ENCODE measurements at places on chromosomes 2 and 18.

- no peaks in the 10 kb centered on the region for H3K36me3 ChIP-seq
- H3K4me3 ChIP-seq: no peak overlapping the region
- H3K4me1 ChIP-seq: peaks cover 11% of the 10 kb centered on the region
- no peak for DNase-seq
These were observed 75.3 kb upstream of the MGAT4A start for GRCh38 chr2:98806236-98806697.

DNA sequence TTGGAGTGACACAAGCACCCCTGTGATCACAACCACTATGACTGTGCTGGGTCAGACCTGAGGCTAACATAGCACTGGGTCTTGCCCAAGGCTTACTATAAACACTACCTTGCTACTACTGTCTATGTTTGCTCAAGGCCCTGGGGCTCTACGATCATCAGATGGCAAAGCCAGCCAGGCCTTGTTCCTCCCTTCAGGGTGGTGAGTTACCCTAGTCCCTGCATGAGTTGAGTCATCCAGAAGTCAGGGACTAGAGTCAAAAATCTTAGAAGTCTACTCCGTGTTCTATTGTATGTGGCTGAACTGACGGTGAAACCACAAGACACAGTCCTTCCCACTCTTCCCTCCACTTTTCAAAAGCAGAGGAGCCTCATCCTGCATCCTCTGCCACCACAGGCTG is 551.2 kb upstream of the FSIP2 start:
- H3K4me1 ChIP-seq: no peaks in the 10 kb centered on the region
- no peaks in the 10 kb centered on the region for H3K27me3 ChIP-seq
- H3K27ac ChIP-seq: no peak overlapping the region

GRCh38 chr2:209922116-209922515 is 80.3 kb upstream of the RPE start:
- no peaks in the 10 kb centered on the region for H3K36me3 ChIP-seq
- no peaks in the 10 kb centered on the region for H3K27me3 ChIP-seq
- no peaks in the 10 kb centered on the region for H3K4me1 ChIP-seq
- no peak overlapping the region for H3K27ac ChIP-seq
- H3K4me3 ChIP-seq: no peak overlapping the region

DNA sequence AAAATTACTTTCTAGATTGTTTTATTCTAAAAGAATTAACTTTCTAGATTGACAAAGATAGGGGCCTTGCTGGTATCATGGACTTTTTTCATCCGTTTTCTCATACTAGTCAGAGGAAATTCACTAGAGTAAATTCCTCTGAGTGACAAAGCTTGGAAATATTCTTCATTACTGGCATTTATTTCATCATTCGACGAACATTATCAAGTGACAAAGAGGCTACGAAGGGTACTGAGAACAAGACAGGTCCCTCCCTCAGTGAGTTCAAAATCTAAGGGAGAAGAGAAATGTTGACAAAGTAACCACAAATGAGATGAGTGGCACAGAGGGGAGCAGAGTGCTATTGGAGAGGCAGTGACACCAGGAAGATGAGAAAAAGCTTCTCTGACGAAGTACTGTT is 4.3 kb downstream of the EPG5 start:
- no peaks in the 10 kb centered on the region for H3K27me3 ChIP-seq
- DNase-seq: no peak
- peak overlapping the region; percentile 56 for H3K27ac ChIP-seq
- peaks cover 57% of the 10 kb centered on the region for H3K4me1 ChIP-seq
- H3K4me3 ChIP-seq: no peak overlapping the region
- peaks cover 3% of the 10 kb centered on the region for H3K36me3 ChIP-seq

DNA sequence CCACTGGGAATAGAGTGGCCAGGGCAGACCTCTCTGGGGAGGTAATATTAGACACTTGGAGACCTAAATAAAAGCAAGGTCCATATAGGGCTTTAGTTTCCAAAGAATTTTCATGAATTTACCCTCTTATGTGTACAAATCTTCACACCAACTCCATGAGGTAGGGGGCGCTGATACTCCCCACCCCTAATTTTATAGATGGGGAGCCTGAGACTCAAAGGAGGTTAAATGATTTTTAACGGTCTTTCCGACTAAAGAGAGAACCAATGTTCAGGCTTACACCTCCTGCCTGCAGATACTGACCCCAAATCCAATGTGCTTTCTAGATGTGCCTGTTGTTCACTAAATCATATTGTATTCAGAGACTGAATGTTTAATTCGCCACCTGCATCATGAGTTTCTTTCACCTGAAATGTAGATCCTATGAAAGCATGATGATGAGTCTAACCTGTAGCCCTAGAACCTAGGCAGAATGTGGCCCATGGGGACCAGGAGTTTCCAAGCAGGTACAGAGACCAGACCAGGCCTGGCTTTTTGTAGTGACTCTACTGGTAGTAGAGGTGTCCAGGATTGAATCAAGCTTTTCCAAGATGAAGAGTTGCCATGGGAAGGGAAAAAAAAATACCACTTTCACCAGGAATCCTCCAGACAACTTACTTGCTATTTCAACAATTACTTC is 16.8 kb upstream of the PAX3 start:
- H3K4me3 ChIP-seq: no peak overlapping the region
- no peaks in the 10 kb centered on the region for H3K4me1 ChIP-seq
- peaks cover 2% of the 10 kb centered on the region for H3K27me3 ChIP-seq
- DNase-seq: no peak

- no peak overlapping the region for H3K27ac ChIP-seq
- no peaks in the 10 kb centered on the region for H3K27me3 ChIP-seq
- no peaks in the 10 kb centered on the region for H3K36me3 ChIP-seq
- no peak for DNase-seq
- no peaks in the 10 kb centered on the region for H3K4me1 ChIP-seq
These were observed 633.8 kb downstream of the NRXN1 start for GRCh38 chr2:50397992-50398765.

- no peaks in the 10 kb centered on the region for H3K4me1 ChIP-seq
- no peaks in the 10 kb centered on the region for H3K36me3 ChIP-seq
- H3K27ac ChIP-seq: no peak overlapping the region
- H3K4me3 ChIP-seq: no peak overlapping the region
- H3K27me3 ChIP-seq: peaks cover 5% of the 10 kb centered on the region
- no peak for DNase-seq
These were observed 108.8 kb upstream of the UBE2E3 start for GRCh38 chr2:180871649-180872048.

- H3K27me3 ChIP-seq: no peaks in the 10 kb centered on the region
- peaks cover 17% of the 10 kb centered on the region for H3K4me1 ChIP-seq
- no peak overlapping the region for H3K4me3 ChIP-seq
- H3K36me3 ChIP-seq: no peaks in the 10 kb centered on the region
These were observed 61.9 kb upstream of the IL1R1 start for GRCh38 chr2:102080451-102081242.

GRCh38 chr2:9169349-9170107 is 37.1 kb upstream of the ASAP2 start:
- H3K27me3 ChIP-seq: no peaks in the 10 kb centered on the region
- DNase-seq: no peak
- H3K4me3 ChIP-seq: no peak overlapping the region
- no peaks in the 10 kb centered on the region for H3K4me1 ChIP-seq
- no peak overlapping the region for H3K27ac ChIP-seq

GRCh38 chr2:53103679-53104078 is 663.9 kb upstream of the CHAC2 start:
- no peaks in the 10 kb centered on the region for H3K4me1 ChIP-seq
- no peak overlapping the region for H3K27ac ChIP-seq
- DNase-seq: no peak
- H3K4me3 ChIP-seq: no peak overlapping the region

DNA sequence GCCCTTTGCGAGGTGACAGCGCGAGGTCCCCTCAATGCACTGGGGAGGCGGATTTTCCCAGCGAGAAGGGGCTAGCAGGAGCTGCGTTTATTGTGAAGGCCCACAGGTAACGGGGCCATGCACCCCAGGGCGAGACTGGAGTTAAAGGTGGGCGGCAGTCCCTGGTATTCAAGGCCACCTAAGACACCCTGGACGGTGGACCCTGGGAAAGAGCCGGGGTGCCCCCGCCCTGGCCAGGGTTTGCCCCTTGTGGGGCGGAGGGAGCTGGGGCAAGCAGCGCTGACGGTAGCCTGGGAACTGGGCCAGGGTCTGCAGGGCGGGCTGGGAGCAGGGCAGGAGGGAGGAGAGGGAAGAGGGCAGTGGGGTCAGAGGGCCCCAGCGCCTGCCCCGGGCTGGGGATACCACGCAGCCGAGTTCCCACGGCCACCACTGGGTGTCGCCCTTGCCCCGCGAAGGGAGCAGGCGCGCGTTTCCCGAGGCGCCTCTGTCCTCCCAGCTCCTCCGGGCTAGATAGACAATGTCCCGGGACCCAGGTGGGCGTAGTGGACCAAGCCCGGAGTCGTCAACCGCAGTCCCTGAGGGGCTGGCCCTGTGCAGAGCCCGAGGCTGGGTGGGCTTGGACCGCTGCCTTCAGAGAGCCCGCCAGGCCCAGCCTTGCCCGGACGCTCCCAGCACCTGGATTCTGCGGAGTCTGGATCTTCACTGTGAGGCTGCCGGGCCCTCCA is 80.2 kb downstream of the SMAD4 start:
- peaks cover 7% of the 10 kb centered on the region for H3K4me1 ChIP-seq
- DNase-seq: peak; percentile 29
- no peak overlapping the region for H3K4me3 ChIP-seq
- no peak overlapping the region for H3K27ac ChIP-seq

GRCh38 chr2:173792166-173792565 is 173.0 kb downstream of the SP3 start:
- DNase-seq: no peak
- no peak overlapping the region for H3K27ac ChIP-seq
- H3K36me3 ChIP-seq: no peaks in the 10 kb centered on the region
- H3K27me3 ChIP-seq: peaks cover 7% of the 10 kb centered on the region

DNA sequence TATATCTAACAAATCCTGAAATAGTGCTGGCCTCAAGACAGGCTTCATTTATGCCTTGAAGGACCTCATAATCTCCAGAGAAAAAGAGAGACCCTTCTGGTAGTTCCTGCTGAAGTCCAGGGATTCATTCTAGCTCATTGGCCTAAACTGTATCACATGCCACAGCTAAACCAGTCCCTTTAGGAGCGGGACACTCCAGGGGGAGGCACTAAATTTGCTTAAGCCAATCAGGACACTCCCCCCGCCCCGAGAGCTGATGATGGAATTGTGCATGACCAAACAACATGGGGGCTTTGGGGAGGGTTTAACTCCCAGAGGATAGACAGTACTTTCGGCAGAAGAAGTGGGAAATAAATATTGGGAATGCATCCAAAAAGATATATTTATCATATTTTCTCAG is 36.4 kb upstream of the CXCR4 start:
- H3K4me1 ChIP-seq: no peaks in the 10 kb centered on the region
- no peak overlapping the region for H3K4me3 ChIP-seq
- no peaks in the 10 kb centered on the region for H3K36me3 ChIP-seq
- no peak for DNase-seq

DNA sequence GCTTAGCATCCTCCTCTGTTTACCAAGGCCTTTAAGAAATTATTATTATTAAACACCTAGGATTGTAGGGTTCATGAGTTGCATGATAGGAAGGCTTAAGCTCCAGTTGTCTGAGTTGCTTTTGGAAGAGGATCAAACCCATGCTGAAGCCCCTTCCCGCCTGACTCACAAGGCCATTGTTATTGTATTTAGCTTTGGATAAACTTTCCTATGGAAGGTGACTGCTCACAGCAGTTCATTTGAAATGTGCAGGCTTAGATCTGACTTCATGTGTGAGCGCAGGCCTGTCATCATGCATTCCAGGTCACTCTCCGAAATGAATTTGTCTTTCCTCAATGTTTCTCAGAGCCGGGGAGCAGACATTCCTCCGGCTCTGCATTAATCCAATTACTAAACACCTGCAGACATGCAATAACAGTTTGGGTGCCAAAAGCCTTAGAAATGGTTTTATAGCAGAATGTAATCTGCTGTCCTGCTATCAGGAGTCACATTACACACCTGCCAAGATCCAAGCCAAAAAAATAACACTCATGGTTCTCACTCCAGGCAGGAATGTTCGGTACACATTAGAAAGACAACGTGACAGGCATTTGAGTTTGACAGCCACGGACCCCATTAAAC is 119.9 kb downstream of the OSR1 start:
- DNase-seq: no peak
- H3K4me1 ChIP-seq: no peaks in the 10 kb centered on the region
- no peak overlapping the region for H3K27ac ChIP-seq
- no peaks in the 10 kb centered on the region for H3K27me3 ChIP-seq

- no peaks in the 10 kb centered on the region for H3K27me3 ChIP-seq
- no peak overlapping the region for H3K27ac ChIP-seq
- H3K36me3 ChIP-seq: no peaks in the 10 kb centered on the region
- no peaks in the 10 kb centered on the region for H3K4me1 ChIP-seq
- no peak for DNase-seq
These were observed 356.1 kb upstream of the ZC3H15 start for GRCh38 chr2:186129767-186130581.

GRCh38 chr18:36535202-36535935 is 237.9 kb downstream of the FHOD3 start:
- no peaks in the 10 kb centered on the region for H3K27me3 ChIP-seq
- no peaks in the 10 kb centered on the region for H3K36me3 ChIP-seq
- H3K4me3 ChIP-seq: no peak overlapping the region
- H3K27ac ChIP-seq: no peak overlapping the region
- DNase-seq: no peak

- no peak for DNase-seq
- H3K27ac ChIP-seq: no peak overlapping the region
- no peaks in the 10 kb centered on the region for H3K4me1 ChIP-seq
- no peaks in the 10 kb centered on the region for H3K27me3 ChIP-seq
- no peak overlapping the region for H3K4me3 ChIP-seq
These were observed 329.1 kb downstream of the SATB2 start for GRCh38 chr2:199128476-199129229.

DNA sequence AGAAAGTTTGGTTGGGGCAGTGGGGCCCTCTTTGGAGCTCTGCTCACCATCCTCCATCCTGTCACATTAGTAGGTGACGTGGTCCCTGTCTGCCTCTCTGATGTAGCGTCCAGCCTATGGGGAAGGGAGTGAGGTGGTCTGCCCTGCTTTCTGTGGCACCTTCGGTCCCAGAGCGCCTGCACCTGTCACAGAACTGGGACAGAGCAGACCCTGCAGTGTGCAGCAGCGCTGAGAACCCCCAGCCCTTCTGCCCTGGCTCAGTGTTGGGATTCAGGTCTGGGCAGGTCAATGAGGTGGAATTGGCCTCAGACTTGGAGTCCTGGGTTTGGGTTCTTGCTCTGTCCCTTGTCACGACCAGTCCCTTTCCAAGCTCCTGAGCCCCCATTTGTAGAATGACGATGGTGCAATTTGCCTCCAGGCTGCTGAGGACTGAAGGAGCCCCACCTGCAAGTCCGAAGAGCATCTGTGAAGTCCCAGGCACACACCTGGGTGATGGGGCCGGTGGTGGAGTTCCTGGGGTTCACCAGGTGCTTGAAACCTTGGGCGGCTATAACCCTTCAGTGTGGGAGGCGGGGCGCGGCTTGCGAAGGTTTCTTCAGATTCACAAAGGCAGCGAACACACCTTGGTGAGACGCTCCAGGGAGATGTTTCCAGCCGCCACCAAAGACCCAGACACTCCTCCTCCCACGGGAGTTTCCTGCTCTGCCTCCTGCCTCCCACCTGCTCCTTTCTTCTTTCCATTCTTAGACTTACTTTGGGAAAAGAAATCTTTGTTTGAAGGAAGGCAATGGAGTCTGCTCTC is 265.4 kb upstream of the HDAC4 start:
- no peak overlapping the region for H3K27ac ChIP-seq
- H3K36me3 ChIP-seq: no peaks in the 10 kb centered on the region
- DNase-seq: no peak
